ENCODE measurements at places on chromosomes 5 and 9.

- DNase-seq, result no peak
These were observed 16.7 kb downstream of the EXOC3 start for GRCh38 chr5:459562-460272.

DNA sequence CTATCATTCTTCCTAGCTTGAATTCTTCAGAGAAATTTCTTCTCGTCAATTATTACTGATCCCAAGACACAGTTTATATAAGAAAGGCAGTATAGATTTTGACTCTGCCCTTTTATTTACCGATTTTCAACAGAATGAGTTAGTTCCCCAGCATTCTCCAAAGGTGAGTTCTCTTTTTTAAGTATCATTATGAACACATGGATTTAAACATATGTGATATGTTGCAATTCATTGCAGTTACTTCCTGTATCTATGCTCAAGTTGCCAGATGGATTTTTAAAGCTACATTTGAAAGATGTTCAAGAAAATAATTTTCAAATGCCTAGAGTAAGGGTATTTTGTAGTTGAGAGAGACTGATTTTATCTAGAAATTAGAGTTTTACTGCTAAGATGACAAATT lies 8.4 kb downstream of the WDR41 start:
- DNase-seq, result no peak

DNA sequence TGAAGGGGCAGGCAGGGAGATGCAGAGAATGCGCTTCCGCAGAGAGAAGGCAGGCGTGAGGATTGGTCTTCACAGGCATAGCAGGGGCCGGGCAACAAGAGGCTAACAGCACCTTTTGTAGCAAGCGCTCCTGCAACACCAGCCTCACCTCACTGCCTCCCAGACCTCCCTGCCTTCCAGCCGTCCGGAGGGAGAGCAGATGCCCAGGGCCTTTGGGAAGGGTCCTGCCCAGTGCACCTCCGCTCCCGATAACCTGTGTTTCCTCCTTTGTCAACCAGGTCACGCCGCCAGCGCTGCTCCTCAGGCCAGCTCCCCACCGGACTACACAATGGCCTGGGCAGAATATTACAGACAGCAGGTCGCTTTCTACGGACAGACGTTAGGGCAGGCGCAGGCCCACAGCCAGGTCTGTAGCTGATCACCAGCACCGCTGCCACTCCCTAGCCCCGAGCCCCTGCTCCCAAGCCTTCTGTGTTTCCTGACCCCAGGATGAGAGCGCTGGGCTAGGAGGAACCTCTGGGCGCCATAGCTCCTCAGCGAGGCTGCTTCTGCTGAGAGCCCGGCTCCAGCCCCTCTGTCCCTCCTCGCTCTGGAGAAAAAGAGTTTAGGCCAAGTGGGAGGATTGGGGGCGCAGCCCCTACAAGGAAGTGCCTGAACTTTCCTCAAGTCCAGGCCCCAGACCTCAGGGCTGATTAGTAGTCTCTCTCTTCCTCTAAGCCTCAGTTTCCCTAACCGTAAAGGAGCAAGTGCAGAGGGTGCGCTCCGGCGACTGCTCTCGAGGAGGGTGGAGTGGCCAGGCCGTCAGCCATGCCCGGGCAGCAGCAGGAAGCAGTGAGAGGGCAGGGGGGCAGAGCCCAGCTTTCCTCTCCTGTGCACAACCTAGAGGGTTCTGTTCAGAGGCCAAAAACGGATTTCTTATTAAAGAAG lies 28.4 kb upstream of the PRDM12 start:
- DNase-seq, result no peak

- no peak for DNase-seq
These were observed 2.6 kb upstream of the PBX3 start for GRCh38 chr9:125744616-125745015.

GRCh38 chr9:20148416-20148815 lies 359.6 kb upstream of the SLC24A2 start:
- no peak for DNase-seq

DNA sequence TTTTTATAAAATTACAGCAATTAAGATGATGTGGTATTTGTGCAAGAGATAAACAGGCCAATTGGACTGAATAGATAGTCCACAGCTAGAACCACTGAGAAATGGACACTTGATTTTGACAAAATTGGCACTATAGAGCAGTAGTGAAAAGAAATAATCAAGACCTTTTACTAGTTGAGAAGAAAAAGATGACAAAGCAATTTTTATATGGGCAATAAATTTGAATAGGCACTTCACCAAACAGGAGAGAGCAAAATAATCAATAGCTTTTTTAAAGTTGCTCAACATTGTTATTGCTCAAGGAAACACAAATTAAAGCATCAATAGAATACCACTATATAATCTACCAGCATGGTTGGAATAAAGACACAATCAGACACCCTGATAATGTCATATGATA lies 193.5 kb upstream of the FTMT start:
- DNase-seq, result no peak

DNA sequence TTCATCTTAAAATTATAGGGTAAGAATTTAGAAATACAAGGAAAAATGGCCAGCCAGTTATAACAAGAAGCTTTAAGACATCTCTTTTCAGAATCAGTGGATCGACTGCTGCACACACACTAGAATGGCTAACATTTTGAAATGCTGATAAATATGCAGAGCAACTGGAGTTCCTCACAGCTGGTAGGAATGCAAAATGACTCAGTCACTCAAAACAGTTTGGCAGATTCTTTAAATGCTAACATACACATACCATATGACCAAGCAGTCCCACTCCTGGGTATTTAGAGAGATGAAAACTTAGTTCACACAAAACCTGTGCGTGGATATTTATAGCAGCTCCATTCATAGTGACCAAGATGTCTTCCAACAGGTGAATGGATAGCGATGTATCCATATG lies 23.2 kb upstream of the PSAT1 start:
- DNase-seq, result no peak

GRCh38 chr5:57410374-57411320 lies 72.0 kb downstream of the ACTBL2 start:
- no peak for DNase-seq

DNA sequence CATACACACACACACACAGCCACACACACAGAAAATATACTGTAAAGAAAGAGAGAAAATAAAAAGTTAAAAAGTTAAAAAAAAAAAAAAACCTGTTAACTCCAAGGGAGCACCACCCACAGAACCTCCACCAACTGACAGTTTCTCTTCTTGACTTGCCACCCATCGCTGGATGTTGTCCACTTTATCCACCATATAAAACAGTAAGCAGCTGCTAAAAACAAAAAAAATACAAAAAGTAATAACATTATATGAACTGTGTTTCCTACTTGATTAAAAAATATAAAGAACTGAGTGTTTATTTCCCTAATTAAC lies 1.2 kb downstream of the PURA start:
- no peak for DNase-seq

DNA sequence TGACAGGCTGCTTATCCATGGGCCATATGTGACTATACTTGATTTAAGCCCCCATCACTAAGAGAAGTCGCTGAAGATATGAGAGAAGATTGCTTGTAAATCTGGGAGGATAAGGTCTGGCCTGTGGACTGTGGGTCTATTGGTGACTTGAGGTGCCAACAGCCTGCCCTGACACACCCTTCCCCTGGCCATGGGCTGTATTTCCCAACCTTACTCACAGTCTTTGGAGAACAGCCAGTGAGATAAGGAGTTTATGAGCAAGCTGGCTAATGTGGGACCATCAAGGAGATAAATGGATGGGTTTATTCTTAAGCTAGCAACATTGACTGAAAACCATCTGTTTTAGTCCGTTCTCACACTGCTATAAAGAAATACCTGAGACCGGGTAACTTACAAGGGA lies 231.3 kb downstream of the ZSWIM6 start:
- no peak for DNase-seq

- DNase-seq, result no peak
These were observed 68.7 kb downstream of the MARCHF3 start for GRCh38 chr5:126961702-126962101.

DNA sequence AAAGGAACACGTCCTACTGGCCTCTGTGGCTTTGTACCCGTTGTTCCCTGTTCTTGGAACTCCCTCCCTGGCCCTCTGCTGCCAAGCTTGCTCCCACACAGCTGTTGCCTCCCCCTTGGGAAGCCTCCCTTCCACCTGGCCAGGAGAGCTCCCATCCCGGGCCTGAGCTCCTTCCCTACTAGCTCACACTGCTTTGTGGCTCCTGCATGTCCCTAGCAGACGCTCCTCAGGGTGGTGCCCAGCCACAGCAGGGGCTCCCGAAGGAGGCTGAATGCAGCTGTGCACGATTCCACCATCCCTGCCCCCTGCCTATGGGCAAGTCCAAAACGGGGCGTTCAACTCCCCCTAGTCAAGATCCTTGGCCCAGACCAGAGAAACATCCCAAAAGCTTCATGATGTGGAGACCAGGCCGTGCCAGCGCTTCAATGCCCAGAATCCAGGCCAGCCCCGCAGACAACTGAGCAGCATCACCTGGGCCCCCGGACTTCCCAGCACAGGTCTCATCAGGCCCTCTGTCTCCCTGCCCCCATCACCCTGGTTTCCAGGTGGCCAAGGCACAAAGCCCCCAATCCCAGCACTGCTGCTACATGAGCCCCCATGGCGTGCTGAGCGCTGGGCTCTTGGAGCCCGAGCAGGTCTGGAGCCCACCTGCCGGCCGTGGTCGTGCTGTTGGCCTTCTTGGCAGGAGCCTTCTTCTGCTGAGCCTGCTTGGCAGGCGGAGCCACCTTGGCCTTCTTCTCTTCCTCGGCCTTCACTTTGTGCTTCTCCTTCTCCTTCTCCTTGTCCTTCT lies 14.3 kb downstream of the BRD3OS start:
- no peak for DNase-seq

- DNase-seq, result no peak
These were observed 70.6 kb upstream of the ZNF622 start for GRCh38 chr5:16536246-16536645.

All from thymus (tissue), 14 donors.